ENCODE measurements at places on chromosomes 1 and 21. TPM values are rescaled to one million over a fixed set of nuclear protein-coding genes. Genes with fewer than 3 reads are reported as not detected.

HHAT gene
- 2.3 TPM for total RNA-seq

RUNX1 gene
- total RNA-seq, result 41.6 TPM

ZBTB37 gene
- 6.7 TPM for total RNA-seq

PLA2G4A gene
- total RNA-seq, result 3.9 TPM

OXCT2 gene
- 6.4 TPM for total RNA-seq

CELA2A gene
- total RNA-seq, result not detected

LAD1 gene
- not detected for total RNA-seq

WLS gene
- 156 TPM for total RNA-seq

NTNG1 gene
- 4.4 TPM for total RNA-seq

SLX9 gene
- total RNA-seq, result 16.2 TPM

HPDL gene
- total RNA-seq, result 0.17 TPM

BLACAT1 gene
- not detected for total RNA-seq

SMAP2 gene
- total RNA-seq, result 16.7 TPM

BCAN gene
- total RNA-seq, result under 0.01 TPM

GNAT2 gene
- total RNA-seq, result under 0.01 TPM

BOLA1 gene
- 12.4 TPM for total RNA-seq

PPM1J gene
- total RNA-seq, result 1.0 TPM

THEM5 gene
- total RNA-seq, result not detected

TFAP2E gene
- total RNA-seq, result 0.26 TPM

KCNN3 gene
- total RNA-seq, result not detected

CELSR2 gene
- total RNA-seq, result 3.5 TPM

FMOD gene
- 3.3 TPM for total RNA-seq

HOOK1 gene
- under 0.01 TPM for total RNA-seq

ATP6V0B gene
- total RNA-seq, result 102 TPM

BTBD8 gene
- 10.8 TPM for total RNA-seq

CENPL gene
- 16.0 TPM for total RNA-seq

FALEC gene
- total RNA-seq, result 1.0 TPM

AMY1C gene
- not detected for total RNA-seq

CASZ1 gene
- 0.50 TPM for total RNA-seq

PAQR6 gene
- total RNA-seq, result 0.33 TPM

KRTAP13-2 gene
- not detected for total RNA-seq

KHDRBS1 gene
- total RNA-seq, result 56.0 TPM

TSSK3 gene
- 0.51 TPM for total RNA-seq

NFIA gene
- total RNA-seq, result 5.4 TPM

Measured in fibroblast of lung (primary cell).